ENCODE measurements at places on chromosomes 5 and 9.

- DNase-seq: no peak
Measured at GRCh38 chr5:167967494-167968177, 323.8 kb upstream of the WWC1 start.

GRCh38 chr9:109251080-109251775 is 69.6 kb downstream of the EPB41L4B start:
- DNase-seq: no peak

GRCh38 chr5:6744841-6745705 is 31.8 kb downstream of the TENT4A start:
- no peak for DNase-seq

DNA sequence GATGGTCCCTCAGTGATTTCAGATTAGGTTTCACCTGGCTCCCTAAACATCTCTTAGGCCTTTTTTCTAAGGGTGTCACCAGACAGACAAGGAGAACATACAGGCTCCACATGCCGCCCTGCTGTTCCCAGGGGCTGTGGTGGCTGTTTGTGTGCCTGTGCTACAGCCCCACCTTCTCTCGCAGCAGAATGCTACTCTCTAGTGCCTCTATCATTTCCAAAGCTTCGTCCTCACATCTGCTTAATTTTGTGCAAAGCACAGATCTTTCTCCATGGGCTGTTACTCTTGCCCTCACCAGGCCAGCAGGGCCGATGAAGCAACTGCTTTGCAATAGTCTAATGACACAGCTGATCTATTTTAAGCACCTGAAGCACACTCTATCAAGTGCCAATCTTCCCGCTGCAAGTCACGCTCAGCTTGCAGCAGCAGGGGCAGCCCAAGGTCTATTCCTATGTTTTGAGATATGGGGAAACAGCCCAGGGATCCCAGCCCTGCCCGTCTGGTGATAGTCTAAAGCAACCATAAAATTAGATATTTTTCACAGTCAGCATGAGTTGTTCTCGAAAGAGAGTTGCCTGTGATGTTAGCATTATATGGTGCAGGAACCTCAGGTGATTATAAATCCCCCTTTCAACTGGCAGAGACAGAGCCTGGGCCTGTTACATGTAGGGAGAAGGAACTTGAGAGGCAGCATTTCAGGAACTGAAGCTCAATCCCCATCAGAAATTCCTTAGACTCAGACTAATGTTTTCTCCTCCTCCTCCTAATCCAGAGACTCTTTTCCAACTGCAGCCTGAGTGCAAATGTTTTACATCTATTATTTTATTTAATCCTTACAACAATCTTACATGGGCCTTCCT is 12.7 kb downstream of the ABLIM3 start:
- no peak for DNase-seq

DNA sequence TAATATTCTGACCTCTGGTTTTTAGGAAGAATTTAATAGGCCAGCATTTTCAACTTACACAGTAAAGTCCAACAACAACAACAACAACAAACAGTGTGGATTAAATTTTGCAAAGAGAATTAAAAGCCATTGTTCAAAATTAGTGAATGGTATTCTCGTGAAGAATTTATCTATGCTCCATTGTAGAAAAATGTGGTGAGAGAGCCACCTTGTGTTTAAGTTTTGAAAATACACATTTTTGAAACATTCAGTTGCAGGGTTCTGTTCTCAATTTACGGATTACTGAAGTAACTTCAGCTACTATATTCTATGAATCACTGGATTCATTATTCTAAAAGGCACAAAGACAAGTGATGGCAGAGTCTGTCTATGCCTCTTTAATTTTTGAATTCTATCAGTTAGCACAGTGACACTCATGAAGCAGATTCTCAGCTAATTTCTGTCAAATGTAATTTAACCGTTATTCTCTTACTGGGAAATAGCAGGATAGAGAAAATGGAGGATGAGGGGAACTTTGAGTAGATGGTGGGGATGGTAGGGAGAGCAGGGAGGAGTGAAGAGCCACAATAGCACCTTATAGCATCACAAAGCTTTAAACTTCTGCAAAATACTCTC is 11.0 kb downstream of the CCDC152 start:
- no peak for DNase-seq

- DNase-seq: no peak
Measured at GRCh38 chr5:55146080-55146479, 13.9 kb upstream of the GPX8 start.

DNA sequence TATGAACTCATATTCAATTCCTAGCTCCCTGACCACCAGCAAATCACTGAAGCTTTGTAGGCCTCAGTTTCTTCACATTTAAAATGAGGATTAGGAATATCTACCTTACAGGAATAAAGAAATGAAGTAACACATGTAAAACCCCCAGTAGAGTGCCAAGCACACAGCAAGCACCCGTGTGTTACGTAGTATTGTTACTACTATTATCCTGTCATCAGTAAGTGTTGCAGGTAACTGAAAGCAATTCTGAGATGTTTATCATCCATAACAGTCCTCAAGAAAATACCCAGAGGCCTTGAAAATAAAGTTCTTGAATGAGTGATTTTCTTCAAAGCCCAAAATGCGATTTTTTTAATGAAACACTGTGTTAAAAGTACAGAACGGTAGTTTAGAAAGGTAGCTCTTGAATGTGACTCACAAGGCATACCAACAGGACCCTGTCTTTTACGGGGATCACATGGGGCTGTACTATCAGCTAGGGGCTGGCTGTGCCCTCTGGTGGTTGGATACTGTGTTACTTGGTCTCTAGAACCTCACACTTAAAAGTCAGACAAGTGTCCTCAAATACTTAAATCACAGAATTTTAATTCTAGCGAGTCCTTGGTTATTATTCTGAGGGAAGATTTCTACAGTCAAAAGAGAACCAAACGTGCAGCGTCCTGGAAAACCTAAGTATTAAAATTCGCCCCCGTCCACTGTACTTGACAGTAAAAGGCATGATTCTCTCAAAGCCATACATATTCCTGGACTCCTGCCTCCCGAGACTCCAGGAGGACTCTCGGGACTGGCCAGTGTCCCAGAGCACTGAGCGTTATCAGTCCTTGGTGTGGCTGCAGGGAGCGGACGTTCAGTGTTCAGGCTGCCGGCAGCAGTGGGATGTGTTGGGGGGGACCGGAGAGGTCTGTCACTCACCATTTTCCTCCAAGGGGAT is 725 bp downstream of the NDUFB6 start:
- DNase-seq: no peak

- no peak for DNase-seq
Measured at GRCh38 chr9:83637389-83637788, 14.4 kb downstream of the IDNK start.

DNA sequence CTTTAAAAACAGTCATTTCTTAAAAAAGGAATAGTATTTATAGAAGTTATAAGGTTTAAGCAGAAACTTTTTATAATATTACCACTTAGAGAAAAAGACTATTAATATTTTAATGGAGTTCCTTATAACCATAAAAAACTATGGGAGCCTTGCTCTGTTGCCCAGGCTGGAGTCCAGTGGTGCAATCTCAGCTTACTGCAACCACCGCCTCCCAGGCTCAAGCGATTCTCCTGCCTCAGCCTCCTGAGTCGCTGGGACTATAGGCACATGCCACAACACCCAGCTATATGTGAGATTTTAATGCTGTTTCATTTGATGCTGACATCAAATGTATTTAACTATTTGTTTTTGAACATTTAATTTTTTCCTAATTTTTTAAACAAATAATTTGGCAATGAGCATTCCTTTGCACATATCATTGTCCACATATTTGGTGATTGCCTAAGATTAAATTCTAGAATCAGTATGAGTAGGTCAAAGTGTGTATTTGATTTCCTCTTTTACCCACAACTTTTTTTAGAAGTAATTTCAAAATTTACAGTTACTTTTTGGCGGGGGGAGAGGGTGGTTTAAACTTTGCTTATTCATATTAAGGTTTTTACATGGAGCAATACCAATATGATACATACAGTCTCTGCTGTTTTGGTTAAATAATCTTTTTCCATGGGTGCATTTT is 235.5 kb downstream of the ARHGEF28 start:
- no peak for DNase-seq

- no peak for DNase-seq
Measured at GRCh38 chr9:99368341-99369326, 146.6 kb downstream of the SEC61B start.

DNA sequence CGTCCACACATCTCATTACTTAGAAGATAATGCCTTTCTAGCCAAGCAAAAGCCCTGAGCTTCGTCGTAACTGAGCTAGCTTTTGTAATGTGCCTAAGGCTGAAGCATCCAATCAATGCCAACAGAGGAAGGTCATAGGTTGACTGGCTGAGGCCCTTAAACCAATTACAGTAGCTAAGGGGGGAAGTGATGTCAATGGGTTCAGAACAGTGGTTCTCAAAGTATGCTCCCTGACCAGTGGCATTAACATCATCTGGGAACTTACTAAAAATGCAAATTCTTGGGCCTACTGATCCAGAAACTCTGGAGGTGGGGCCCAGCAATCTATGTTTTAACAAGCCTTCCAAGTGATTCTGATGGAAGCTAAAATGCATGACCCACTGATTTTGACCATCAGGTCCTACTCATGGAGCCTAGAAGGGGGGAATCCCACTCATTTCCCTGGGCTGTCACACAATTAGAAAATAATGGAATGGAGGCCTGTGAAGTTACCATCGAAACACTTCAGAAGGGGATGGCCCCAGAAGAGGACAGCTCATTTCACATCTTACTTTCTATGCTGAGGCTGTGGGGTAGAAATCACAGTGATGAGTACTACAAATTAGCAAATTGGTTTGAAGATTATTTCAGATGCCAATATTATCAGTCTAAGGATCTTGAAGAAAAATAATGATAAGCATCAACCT is 4.8 kb upstream of the VLDLR start:
- DNase-seq: no peak

- DNase-seq: no peak
Measured at GRCh38 chr9:34267660-34268059, 61.4 kb downstream of the KIF24 start.

DNA sequence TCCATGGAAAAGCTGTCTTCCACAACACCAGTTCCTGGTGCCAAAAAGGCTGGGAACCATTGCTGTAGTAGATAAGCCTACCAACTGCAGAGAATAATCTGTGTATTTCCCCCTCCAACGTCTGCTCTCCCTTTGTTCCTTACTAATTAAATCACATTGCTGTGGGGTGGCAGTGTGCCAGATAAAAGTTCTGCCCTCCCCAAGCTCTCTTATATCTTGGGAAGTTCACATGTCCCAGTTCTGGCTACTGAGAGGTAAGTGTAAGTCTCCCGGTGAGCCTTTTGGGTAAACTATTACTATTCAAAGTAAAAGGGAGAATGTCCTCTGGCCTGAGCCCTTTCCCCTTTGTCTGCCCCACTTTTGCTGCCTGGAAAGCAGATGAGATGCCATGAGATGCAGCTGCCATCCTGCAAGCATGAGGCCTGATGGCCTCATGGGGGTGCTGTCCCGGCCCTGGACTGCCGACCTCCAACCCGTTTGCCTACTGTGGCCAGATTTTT is 14.7 kb downstream of the ENC1 start:
- DNase-seq: no peak
